Activated naive CD4-positive, alpha-beta T cell treated with anti-CD3 and anti-CD28 coated beads, Interleukin-2, amount 50 U/mL, for 16 hours (primary cell): ENCODE measurements at places on chromosomes 7 and 10.

GRCh38 chr10:34224639-34225038 lies 590.5 kb downstream of the PARD3 start:
- DNase-seq, result no peak

- DNase-seq, result no peak
Observed at GRCh38 chr7:138396251-138397070, 63.6 kb upstream of the TRIM24 start.

- no peak for DNase-seq
Observed at GRCh38 chr7:142381727-142382390, 124.0 kb upstream of the PRSS58 start.

DNA sequence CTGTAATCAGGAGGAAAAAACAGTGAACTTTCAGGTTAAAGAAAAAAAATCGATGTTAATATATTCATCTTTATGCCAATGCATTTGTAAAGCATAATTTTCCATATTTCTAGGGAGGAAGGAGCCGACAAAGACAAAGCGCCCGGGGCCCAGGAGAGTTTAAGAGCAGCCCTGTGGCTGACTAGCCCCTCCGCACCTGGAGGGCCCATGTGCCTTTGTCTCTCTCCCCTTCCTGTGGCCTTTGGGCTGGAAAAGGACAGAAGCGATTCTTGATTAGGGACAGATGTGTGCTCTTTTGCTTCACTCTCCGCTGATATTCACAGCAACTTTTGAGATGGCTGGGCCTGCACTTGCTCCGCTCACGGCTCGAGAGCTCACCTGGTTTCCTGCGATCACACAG lies 23.1 kb downstream of the DDC start:
- DNase-seq, result no peak
